ENCODE measurements at places on chromosomes 7 and 10. TPM values are rescaled to one million over a fixed set of nuclear protein-coding genes. Genes with fewer than 3 reads are reported as not detected.
A peak's percentile ranks its signal among the peaks of the same experiment; 100 is the strongest.

- no peak for DNase-seq
Observed at GRCh38 chr10:118356628-118357027, 14.5 kb upstream of the FAM204A start.

DNA sequence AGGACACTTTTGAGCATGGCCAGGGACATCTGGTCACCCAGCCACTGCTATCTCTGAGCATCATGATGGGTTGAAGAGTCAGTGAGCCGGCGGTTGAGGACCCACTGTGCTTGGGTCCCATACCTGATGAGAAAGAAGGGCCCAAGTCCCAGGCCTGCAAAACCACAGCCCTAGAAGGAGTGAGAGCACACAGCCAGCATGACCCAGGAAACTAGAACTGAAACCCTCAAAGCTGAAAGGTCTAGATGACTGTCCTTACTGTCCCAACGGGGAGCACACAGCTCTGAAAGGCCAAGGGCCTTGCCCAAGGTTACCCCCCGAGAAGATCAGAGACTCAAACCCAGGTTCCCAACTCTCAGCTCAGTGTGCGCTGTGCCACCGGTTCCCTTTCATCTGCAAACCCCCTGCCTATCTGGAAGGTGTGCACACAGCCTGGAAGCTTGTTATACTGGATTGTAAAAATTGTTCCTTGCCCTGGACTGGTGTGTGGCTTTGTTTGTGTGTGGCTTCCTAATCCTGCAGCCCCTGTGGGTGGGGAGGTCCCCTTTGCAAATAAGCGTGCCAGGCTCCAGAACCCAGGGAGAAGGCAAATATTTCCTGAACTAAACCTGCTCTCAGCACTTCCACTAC lies 22.6 kb upstream of the PSAP start:
- DNase-seq: no peak

- peak; percentile 75 for DNase-seq
Observed at GRCh38 chr10:93199191-93199751, 125.6 kb downstream of the CYP26A1 start.

DNA sequence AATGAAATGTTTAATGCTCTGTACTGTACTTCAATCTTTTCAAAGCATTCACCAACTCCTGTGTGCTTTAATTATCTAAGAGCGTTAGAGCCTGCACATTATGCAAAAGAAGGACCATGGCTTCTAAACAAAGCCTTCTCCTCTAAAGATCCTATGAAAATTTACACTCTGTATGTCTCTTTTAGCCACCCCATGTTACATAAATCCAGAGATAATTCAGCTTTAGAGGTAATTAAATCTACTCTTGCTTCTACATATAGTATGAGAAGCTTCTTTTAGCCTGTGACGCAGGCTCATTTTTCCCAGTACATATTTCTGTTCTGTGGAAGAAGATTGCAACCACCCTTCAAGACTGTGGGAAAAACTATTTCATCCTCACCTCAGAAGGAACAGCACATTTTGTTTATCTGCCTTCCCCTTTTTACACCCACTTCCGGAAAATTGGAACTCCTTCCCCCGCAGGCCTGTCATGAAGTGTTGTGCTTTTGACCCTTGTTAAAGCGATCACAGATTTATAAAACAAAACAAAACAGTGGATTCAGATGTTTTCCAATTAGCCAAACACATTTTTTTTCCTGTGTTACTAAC lies 8.1 kb upstream of the TAS2R16 start:
- no peak for DNase-seq

DNA sequence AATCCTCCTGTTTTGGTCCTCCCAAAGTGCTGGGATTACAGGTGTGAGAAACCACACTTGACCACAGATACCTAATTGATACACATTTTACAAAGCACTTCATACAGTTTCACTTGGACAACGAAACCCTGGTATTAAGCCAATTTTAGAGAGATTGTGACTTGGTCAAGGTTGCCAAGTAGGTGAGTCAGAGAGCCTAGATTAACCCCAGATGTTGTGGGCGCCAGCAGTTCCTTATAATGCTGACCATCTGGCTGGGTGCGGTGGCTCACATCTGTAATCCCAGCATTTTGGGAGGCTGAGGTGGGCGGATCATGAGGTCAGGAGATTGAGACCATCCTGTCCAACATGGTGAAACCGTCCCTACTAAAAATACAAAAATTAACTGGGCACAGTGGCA lies 4.9 kb upstream of the PHKG1 start:
- DNase-seq: no peak

ZNF438 gene
- 7.9 TPM for polyA plus RNA-seq

- DNase-seq: no peak
Observed at GRCh38 chr10:49329146-49329505, 30.2 kb downstream of the C10orf71 start.

DNA sequence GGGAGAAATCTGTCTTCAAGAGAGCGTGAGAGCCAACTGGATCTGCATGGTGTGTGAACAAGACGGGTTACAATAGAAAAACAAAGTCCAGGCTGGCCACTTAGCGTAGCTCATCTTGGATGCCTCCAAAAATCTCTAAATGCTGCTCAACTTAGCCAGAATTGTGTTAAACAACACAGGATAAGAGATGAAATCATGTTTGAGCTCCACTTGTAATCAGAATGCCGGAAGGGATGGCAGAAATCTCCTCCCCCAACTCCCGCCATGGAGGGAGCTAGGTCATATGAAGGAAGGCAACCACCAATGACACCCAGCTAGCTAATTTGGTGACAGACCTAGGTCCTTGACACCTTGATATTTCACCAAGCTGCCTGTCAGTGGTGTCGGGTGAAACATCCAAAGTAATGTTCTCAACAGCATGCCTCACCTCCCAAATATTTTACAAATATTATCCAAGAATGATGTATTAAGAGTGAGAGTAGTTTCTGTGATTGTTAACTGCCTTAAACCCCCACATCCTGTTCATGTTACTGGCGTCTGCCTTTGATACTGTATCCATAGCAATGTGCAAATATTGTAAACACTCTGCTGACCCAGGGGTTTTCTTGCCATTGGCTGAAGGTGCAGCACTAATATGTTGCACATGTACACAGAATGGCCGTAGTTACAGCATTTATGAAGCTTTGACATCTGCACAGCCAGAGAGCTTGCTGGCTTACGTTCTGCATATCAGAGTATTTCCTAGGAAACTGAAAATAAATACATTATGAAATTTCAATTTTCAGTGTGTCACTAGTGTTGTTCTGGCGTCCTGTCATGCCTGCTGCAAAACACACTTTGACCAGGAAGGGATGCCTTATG lies 25.8 kb downstream of the TMEM254 start:
- DNase-seq: no peak

SEMA4G gene
- polyA plus RNA-seq: 32.9 TPM

DNA sequence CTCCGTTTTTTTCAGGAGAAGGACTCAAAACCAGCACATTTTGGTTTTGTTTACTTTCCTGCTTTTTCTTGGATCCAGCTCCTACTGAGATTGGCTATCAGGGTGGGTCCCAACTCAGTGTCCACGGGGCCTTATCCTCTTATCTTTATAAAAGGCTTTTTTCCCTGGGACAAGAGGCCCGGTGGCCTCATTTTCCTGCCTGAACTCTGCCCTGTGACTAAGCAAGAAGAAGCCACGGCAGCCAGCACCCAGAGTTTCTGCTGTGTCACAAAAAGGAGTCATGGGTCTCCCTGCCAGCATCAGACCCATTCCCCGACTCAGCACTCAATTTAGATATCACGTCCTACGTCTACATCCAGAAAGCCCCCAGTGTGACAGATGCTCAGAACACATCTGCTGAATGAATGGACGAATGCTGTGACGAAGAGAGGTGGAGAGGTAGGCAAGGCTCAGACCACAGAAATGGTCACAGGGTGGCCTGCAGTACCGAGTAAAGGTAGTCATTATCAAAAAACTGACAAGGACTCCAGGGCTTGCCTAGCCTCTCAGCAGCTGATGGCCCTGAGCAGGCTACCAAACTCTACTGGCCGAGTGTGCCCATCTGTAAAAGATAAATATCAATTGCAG lies 16.7 kb downstream of the DLG5 start:
- no peak for DNase-seq

DNA sequence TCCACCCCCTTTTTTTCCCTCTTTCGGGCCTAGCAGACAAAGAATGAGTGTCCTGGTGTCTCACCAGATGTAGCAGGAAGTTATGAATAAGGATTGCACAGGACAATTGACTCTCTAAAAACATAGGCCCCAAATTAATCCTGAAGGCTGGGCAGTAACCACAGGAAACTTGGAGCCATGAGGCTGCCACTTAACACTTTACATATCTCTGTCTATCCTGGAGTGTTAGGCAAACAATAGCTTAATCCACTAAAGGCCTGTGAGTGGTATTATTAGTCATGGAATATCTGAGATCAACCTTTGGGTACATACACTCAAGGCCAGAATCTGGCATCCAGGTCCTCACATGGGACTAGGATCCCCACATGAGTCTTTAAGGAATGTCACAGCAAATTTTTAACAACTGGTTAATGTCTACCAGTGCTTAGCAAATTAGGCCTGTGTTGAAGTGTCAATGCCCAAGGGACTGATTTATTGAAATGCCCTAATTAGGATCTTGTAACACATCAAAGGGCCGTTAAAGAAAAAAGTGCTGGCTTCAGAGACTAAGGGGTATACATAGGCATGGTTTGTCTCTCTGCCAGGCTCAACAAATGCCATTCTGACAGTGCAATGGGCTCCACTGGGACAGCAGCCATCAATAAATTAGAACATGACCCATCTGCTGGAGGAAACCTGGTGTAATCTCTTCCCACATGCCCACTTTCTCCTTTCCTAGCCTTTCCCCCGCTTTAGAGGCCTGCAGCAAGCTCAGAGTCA lies 196.7 kb upstream of the TBX20 start:
- DNase-seq: no peak

- DNase-seq: no peak
Observed at GRCh38 chr10:88057720-88058119, 194.3 kb downstream of the PTEN start.

GRCh38 chr7:155804897-155805825 lies 7.1 kb downstream of the SHH start:
- no peak for DNase-seq

TBRG4 gene
- polyA plus RNA-seq: 51.0 TPM

- DNase-seq: no peak
Observed at GRCh38 chr10:130871406-130871805, 440.1 kb downstream of the TCERG1L start.

DNA sequence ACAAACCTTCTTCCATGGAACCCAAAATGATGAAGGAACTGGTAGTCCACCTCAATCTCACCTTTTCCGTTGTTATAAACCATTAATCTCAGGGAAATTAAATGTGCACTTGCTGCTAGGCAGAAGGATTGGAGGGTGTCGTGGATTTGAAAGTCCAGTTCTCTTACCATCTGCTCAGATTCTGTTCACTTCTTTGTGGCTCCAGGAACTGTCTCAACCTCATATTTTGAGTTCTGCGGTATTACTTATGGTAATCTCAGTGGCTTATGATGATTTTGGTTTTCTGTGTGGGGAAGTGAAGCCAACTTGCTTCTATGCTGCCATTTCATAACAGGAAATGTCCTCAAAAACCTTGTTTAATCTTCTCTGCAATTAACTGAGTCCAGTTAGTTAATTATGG lies 136.4 kb downstream of the CDC14C start:
- no peak for DNase-seq

SLC16A12 gene
- polyA plus RNA-seq: 28.7 TPM

DNA sequence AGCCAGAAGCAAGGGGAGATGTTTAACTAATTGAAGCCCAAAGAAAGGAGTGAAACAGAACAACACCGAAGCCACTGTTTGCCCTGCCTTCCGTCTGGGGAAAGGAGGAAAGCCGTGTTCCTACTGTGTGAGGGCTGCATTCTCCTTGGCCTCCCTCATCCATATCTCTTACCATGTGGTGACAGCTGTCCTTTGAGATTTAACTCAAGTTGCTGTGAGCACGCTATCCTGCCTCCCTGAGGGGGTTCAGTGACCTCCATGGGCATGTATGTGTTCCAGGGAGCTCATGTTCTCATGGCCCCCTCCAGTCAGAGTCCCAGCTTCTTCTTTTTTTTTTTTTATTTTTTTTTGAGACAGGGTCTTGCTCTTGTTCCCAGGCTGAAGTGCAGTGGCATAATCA lies 26.2 kb upstream of the CRHR2 start:
- no peak for DNase-seq

GRCh38 chr7:13832346-13832745 lies 157.1 kb downstream of the ETV1 start:
- no peak for DNase-seq

DNA sequence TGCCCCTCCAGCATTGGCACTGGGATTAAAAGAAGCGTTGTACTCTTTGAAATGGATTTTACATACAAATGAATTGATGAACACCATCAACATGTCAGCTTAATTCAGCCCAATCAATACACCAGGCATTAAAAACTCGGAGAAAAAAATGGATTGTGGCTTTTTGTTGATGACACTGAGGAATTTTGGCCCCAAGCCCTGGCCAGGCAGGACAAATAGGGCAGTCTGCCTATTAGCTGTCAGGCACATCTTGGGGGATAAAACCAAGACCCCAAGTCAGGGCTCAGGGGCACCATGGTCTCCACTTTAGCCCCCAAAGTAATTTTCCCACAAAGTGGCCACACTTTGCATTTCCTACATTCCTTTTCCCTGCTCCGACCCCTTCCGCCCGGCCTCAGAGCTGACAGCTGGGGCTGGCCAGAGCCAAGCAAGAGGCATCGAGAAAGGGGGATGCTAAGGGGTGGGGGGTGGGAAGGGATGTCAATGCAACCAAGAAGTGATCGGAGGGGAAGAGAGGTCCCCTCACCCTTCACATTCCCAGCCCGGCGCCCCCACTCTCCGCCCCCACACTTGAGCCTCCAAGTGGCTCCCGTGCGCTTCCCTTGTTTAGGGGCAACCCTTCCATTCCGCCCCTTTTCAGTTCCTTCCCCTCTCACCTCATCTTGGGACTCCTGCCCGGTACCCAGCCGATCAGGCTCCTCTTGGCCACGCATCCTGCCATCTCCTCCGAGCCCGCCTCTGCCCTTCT lies 711 bp downstream of the HIP1 start:
- DNase-seq: no peak

NIPSNAP2 gene
- polyA plus RNA-seq: 110 TPM

LEP gene
- 0.37 TPM for polyA plus RNA-seq

GRCh38 chr7:35624299-35625186 lies 70.4 kb downstream of the HERPUD2 start:
- DNase-seq: no peak

DNA sequence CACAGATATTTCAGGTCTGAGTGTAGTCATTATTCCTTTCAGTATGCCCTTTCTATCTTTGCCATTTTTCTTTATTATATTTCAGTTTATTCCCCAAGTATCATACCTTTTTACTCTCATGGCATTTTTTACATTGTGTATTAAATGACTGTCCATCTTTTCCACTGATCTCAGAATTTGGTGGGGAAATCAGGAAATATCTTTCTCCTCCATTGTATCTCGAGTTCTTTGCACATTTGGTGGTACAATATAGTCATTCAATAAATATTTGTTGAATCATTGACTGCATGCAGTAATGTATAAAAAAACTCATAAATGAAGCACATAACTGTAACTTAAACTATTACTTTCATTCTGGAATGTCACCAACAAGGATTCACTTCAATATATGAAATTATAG lies 354.7 kb downstream of the HGF start:
- no peak for DNase-seq

Data from left renal cortex interstitium (tissue), 4 donors.